Bronchial smooth muscle cell (primary cell): ENCODE measurements at places on chromosomes 6 and 20. TPM values are rescaled to one million over a fixed set of nuclear protein-coding genes. Genes with fewer than 3 reads are reported as not detected.

PPP1R3G gene
- total RNA-seq, result 1.3 and 3.8 TPM in 2 replicates

TBX18 gene
- total RNA-seq, result 8.2 and 32.6 TPM in 2 replicates

SNAP25 gene
- total RNA-seq, result 4.5 and 13.6 TPM in 2 replicates

SOBP gene
- 3.9 and 6.3 TPM in 2 replicates for total RNA-seq

C6orf15 gene
- total RNA-seq, result not detected in 2 replicates

IBTK gene
- total RNA-seq, result 36.2 and 49.0 TPM in 2 replicates

DAAM2 gene
- total RNA-seq, result 2.3 and 4.7 TPM in 2 replicates

TSBP1 gene
- not detected in 2 replicates for total RNA-seq

PRDM13 gene
- not detected in 2 replicates for total RNA-seq

PDYN gene
- total RNA-seq, result not detected in 2 replicates

PTGIS gene
- 82.7 and 295 TPM in 2 replicates for total RNA-seq

SLC23A2 gene
- 9.0 and 14.2 TPM in 2 replicates for total RNA-seq

SIM1 gene
- total RNA-seq, result not detected in 2 replicates

C6orf132 gene
- total RNA-seq, result 0.63 TPM in 1 of 2 replicates, not detected in the other

UBD gene
- 0.09 and 0.16 TPM in 2 replicates for total RNA-seq

CPXM1 gene
- total RNA-seq, result 0.47 and 1.0 TPM in 2 replicates

PPP1R16B gene
- under 0.01 TPM in 2 replicates for total RNA-seq

TNNC2 gene
- 1.9 and 6.7 TPM in 2 replicates for total RNA-seq

SLC22A16 gene
- not detected in 2 replicates for total RNA-seq

CASS4 gene
- 3.0 and 5.0 TPM in 2 replicates for total RNA-seq

SIRPB1 gene
- total RNA-seq, result 0.17 and 0.79 TPM in 2 replicates

COL9A3 gene
- 0.52 and 1.1 TPM in 2 replicates for total RNA-seq

KCNB1 gene
- total RNA-seq, result under 0.01 and 0.17 TPM in 2 replicates

KIZ gene
- total RNA-seq, result 12.3 and 31.4 TPM in 2 replicates

TCF19 gene
- total RNA-seq, result 1.9 and 5.0 TPM in 2 replicates

PLAGL1 gene
- 19.4 and 22.7 TPM in 2 replicates for total RNA-seq

SGK1 gene
- total RNA-seq, result 40.4 and 48.0 TPM in 2 replicates
